ENCODE measurements at places on chromosomes 6 and 20.

DNA sequence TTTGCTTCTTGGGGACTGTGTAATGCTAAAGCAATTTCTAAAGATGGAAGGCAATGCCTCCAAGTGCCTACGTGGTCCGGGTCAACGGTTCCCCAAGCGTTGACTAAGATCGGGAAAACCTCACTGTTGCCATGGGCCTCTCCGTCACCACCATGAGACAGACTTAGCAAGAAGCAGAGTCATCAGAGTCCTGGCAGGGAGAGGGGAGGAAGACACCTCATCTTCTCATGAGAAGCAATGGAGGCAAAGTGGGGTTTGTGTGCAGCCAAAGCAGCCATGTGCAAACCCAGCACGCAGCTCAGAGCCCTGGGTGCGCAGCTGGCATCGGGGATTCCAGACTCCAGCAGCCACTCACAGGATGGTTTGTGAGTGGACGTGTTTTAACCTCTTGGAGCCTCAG, 111.4 kb downstream of the SYNDIG1 start:
- DNase-seq, result no peak

DNA sequence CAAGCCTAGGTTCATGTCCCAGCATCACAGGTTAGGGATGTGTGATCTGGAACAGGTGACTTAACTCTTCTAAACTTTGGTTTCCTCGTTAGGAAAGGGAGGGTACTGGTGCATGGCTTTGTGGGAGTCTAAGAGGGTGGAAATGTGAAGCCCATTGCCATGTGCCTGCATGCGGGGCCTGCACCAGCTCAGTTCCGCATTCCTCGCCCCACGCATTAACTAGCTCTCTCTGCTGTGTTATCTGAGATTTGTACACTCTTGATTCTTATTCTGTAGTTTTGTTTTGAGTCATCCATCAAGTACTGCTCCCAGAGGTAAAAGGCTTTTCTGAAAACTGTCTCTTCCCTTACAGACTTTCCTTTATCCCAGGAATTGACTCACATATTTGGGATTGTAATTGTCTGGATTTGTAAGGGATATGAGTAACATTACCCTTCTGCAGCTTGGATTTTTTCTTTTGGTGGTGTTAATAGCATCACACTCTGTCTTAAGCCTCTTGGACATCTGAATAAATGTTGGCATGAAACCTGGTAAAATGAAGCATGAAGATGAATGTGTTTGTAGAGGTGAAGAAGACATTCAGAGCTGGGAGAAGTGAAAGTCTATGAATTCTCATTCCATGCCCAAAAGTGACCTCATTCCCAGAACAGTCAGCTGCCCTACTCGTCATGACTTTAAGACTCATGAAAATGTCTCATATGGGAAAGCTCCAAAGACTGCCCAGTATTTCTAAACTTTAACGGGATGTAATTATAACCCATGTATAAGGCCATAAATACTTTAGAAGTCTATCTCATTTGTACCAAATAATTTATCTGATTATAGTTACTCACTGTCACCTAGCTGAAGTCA, 357.3 kb downstream of the FOXA2 start:
- no peak for DNase-seq

GRCh38 chr6:89978749-89979145, 84.5 kb downstream of the GJA10 start:
- no peak for DNase-seq

DNA sequence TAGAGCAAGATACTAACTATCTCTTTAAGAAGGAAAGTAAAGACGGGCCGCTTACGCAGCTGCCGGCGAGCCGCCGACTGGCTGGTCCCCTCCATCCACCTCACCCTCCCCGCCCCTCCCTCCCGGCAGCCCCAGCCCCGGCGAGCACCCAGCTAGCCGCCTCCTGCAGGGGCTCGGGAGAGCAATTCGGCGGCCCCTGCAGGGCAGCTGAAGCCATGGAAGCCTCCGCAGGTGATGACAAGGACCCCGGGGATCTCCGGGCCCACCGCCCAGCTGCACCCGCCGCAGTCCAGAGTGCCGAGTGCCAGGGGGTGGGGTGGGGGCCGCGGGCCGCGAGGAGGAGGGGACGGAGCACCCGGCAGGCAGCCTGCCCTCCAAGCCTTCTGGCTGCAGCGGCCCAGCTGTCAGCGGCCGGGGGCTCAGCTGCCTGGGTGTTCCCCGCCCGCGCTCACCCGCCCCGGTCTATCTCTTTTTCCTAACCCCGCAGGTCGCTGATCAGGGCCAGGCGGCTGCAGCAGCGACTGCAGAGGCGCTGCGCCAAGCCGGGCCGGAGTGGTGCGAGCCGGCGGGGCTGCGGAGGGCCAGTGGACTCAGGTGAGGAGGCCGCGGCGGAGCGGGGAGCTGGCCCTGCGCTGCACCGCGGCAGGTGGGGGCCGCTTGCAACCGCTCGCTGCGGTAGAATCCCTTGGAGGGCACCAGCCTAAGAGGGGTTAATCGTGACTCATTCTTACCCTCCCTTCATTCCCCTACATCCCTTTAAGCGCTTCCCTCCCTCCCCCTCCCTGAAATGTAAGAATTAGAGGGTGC, at the start of gene SNPH:
SNPH (plus strand) TSS at position 128 of the 807 bp plus-strand sequence. CDS start 29,946 bp downstream, outside the sequence.
- DNase-seq, result no peak

DNA sequence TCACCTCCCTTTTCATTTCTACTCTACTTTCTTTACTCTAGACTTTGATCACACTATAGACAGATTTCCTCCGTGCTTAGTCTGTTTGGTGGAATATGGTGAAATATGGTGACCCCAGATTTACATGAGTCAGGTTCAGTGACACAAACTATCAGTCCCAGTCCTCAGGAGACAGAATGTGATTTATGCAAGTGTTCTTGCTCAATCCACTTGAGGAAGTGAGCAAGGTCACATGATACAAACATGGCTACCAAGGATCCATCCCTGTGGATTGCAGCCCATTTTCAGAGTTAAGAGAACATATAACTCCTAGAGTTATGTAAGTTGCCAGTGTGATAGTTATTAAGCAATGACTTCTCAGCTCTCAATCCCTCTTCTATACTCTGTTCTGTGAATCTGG, 23.7 kb upstream of the TSHZ2 start:
- DNase-seq, result no peak

DNA sequence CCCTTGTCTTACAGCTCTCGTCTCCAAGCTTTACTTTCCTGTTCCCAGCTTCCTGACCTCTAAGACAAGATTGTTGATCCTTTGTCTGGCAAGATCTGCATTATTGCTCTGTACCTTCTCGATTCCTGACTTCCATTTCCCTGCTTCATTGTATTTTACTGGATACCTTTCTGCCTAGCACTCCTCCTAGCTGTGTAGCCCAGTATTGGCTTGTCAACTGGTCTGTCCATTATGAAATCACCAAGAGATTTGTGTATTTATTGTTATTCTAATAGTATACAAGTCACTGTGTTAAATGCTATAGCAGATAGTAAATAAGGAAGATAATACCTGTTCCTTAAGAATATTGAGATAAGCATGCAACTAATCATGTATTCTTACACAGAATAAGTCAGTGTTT, 305.4 kb downstream of the CDKAL1 start:
- no peak for DNase-seq

- DNase-seq, result no peak
These were observed 1.7 kb downstream of the UBE2V1 start for GRCh38 chr20:50111120-50111828.

DNA sequence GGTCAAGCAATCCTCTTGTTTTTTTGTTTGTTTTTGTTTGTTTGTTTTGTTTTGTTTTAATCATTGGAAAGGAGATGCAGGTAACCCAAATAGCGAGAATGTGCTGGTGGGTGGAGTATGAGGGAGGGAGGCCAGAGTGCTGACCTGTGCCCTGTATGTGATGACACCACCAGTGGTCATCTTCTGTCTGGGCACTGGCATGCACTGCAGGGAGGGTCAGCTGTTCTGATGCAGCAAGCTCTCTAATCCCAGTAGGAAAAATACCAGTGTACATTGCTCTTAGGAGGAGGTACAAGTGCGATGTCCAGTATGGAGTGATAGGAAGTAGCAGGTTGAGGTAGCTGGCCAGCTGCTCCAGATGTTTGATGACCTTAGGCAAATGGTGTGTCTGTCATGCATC, 2.9 kb upstream of the CST1 start:
- no peak for DNase-seq

All from iPS DF 19.7 (cell line).